Body of pancreas (tissue), 4 donors: ENCODE measurements at places on chromosomes 3 and 15. TPM values are rescaled to one million over a fixed set of nuclear protein-coding genes. Genes with fewer than 3 reads are reported as not detected.

Gene PPM1L
- total RNA-seq = 7.6 TPM

Gene RETNLB
- total RNA-seq = not detected

Gene MINDY2
- 11.9 TPM for total RNA-seq

Gene ANKRD63
- total RNA-seq = not detected

Gene LXN
- 14.0 TPM for total RNA-seq

Gene IGSF11
- total RNA-seq = 9.1 TPM

Gene ZNF660
- total RNA-seq = 2.1 TPM

Gene ZMYND10
- 2.3 TPM for total RNA-seq

Gene NANOGP8
- total RNA-seq = not detected

Gene SPATA12
- total RNA-seq = not detected

Gene SEMA7A
- total RNA-seq = 0.33 TPM

Gene FOXL2NB
- total RNA-seq = not detected

- DNase-seq = no peak
These were observed 82.4 kb downstream of the WWTR1 start for GRCh38 chr3:149575213-149575960.

GRCh38 chr3:179772297-179772696, 119.5 kb downstream of the USP13 start:
- no peak for DNase-seq

- DNase-seq = no peak
These were observed 5.9 kb upstream of the RBP2 start for GRCh38 chr3:139482206-139482605.

DNA sequence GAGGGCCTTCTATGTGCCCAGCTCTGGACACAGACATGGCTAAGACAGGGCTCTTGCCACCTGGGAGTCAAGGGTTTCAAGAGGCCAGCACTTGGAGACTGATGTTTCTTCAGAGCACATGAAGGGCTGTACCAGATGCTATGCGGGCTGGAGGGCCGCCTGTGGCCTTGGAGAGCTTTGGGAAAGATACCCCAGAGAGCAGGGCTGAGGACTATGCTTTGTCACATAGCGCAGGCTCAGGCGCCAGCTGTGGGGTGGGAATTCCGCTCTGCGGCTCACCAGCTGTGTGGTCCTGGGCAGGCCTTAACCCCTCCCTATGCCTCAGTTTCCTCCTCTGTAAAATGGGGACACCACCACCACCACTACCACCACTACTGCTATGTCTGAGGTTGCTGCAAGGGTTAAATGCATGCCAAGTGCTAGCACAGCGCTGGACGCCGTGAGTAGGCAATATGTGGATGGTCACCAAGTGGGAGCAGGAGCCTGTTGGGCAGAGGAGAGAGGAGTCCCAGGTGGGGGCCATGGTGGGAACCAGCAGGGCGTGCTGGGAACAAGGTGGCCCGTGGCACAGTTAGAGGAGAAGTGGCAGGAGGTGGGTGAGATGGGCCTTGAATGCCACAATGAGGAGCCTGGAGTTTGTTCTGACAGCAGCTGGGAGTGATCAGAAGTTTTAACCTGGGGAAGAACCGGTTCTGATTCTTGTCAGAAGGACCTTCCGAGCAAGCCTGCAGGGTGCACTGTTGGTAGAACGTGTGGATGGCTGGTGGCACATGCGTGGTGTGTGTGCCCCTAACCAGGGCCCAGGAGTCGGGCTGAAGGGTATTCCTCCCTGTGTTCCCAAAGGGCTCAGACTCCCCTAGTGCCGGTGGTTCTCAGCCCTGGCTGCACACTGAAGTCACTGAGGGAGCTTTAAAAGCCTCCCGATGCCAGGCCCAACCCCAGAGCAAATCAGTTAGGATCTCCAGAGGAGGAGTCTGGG, 41.7 kb downstream of the FEM1B start:
- DNase-seq = no peak

GRCh38 chr3:24164967-24165602, 220.0 kb downstream of the NR1D2 start:
- DNase-seq = no peak

DNA sequence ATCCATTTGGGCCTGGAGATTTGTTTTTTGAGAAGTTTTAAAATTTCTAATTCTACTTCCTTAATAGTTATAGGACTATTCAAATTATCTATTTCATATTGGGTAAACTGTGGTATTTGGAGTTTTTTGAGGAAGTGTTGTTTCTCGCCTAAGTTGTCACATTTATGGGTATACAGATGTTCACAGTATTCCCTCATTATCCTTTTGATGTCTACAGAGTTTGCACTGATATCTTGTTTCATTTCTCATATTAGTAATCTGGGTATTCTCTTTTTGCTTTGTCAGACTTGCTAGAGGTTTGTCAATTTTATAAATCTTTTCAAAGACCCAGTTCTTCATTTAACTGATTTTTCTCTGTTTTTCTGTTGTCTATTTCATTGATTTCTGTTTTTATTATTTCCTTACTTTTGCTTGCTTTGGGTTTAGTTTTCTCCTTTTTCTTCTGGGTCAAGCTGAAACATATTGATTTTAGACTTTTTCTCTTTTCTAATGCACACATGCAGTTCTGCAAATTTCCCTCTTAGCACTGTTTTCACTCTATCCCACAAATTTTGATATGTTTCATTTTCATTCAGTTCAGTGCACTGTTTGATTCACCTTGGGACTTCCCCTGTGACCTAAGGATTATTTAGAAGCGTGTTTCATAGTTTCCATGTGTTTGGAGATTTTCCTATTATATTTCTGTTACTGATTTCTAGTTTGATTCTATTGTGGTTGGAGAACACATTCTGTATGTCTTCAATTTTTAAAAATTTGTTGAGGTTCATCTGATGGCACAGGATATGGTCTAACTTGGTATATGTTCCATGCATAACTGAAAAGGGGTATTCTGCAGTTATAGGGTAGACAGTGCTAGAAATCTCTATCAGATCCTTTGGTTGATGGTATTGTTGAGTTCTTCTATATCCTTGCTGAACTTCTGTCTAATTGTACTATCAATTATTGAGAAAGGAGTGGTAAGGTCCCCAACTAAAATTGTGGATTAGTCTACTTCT, 79.6 kb downstream of the SUMF1 start:
- DNase-seq = no peak

GRCh38 chr3:141076797-141077571, 25.8 kb downstream of the SPSB4 start:
- peak; percentile 34 for DNase-seq

- peak; percentile 79 for DNase-seq
These were observed 752 bp downstream of the C15orf39 start for GRCh38 chr15:75202251-75203016.

DNA sequence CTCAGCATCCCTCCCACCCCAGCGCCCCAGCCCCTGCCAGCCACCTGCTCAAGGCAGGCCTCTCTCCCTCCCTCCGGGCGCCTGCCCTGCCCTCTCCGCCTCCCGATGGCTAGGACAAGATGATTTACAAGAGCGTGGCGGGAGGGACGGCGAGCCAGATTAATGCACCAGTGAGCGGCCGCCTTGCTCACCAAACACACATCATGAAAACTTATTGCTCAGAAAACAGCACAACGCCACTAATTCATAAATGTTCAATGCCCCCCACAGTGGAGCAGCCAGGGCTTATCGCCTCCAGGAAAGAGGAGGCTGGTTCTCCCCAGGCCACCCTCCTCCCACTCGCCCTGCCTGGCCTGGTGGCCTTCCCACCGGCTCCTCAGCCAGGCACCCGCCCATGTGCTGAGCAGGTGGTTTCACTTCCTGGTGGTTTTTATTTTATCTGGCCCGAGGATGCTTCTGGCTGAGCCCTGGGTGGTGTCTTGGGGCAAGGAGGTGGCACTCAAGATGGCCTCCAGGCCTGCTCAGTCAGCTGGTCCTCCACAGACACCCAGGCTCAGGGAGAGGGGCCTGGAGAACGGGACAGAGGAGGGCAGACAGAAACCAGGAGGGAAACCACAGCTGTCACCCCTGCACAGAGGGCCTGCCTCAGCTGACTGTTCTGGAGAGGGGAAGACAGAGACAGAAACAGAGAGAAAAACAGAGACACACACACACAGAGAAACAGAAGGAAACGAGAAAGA, 284.9 kb downstream of the UACA start:
- DNase-seq = no peak

- peak; percentile 68 for DNase-seq
These were observed 16.6 kb downstream of the SEMA3F start for GRCh38 chr3:50171540-50172301.

- no peak for DNase-seq
These were observed 406.5 kb upstream of the TGFBR2 start for GRCh38 chr3:30199855-30200254.

- DNase-seq = no peak
These were observed 21.3 kb downstream of the EPHB3 start for GRCh38 chr3:184582646-184583577.

DNA sequence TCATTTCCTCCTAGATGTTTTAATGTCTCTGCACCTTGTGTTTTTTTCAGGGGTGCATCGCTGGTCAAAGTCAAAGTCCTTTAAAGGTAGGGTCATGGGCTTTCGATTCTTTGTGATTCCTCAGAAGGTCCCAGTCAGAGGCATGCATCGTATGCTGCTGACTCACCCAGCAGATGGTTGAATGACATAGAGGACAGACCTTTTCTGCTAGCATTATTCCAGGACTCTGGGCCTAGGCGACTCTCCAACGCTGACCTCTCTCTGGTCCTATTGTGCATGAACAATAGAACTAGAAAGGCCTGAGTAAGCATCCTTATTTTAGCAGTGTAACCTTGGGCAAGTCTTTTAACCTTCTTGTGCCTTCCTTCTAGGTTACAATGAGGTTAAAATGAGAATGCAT, 75.9 kb downstream of the DGKG start:
- no peak for DNase-seq

DNA sequence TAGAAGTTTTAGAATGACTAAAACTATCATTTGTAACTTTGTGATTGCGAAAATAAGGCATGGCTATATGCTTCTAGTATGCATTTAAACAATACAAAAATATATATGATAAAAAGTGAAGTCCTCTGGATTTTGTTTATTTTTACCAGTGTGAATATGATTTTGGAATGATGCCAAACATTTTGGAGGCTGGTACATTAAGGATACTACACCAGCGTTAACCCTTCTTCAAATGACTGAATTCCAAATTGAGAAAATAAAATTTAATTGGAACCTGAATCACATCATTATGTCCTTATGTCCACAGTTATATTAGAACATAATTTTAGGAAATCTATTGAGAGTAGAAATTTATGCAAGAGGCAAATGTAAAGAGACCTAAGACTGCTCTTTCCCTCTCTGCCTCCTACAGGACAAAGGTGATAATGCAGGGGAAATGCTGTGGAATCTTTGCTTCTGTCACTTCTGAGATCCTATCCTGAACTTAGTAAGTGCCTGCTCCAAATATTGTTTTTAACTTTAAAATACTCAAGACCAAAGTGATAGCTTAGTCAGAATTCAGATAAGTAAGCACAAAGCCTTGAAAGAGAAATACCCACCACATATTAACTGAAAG, 121.1 kb upstream of the NANOGP8 start:
- no peak for DNase-seq

GRCh38 chr15:76200641-76201105, 110.6 kb downstream of the ETFA start:
- no peak for DNase-seq

- DNase-seq = no peak
These were observed 49.4 kb downstream of the NFKBIZ start for GRCh38 chr3:101898752-101899169.

DNA sequence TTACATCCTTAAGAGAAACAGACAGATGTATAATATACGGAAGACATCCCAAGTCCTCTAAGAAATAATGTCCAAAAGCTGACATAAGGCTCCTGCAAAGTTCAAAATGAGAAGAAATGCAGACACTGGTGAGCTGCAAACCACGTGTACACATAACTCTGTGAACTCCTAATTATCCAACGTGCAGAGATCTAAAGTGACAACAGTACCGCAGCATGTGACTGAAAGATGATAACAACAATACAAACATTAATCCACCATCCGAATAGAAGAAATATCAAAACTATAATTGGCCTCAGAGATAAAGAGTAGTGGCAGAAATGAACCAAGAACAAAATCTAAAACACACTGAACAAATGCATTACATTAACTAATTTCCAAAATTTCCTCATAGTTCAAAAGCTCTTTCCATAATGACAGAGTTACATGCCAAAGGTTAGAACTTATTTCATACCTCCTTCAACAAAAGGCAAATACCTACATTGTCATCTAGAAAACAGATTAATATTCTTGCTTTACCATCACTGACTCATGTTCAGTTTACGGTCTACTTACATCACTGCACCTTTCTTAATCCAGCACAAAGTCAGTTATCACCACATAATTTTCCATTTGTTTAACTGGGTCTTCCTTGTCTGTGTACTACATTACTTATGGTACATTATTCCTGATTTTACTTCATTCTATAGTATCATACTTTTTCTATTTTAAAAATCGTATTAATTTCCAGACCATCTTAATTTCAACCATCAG, 2.2 kb downstream of the PDCD10 start:
- no peak for DNase-seq
